Naive B cell (primary cell): ENCODE measurements at places on chromosomes 2 and 18. TPM values are rescaled to one million over a fixed set of nuclear protein-coding genes. Genes with fewer than 3 reads are reported as not detected.

DNA sequence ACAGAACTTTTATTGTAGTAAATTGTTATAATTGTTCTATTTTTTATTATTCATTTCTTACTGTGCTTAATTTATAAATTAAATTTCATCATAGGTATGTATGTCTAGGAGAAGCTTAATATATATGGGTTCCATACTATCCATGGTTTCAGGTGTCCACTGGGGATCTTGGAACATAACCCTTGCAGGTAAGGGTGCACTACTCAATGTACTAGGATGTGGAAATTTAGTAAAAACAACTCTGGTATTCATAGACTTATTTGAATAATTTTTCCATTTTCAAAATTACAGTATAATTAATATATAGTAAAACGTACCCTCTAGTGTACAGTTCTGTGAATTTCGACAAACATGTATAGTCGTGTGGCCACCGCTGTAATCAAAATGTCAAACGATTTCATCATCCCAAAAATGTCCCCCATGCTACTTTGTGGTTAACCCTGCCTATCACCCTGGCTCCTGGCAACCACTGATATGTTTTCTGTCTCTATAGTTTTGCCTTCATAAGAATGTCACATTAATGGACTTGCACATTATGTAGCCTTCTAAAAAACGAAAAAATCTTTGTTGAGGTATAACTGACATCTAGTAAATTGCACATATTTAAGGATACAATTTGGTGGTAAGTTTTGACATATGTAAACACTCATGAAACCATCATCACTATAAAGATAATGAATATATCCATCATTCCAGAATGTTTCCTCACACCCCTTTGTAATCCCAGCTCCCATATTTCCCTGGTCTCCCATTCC, 45.7 kb downstream of the ARL5A start:
- no peak for DNase-seq
- no peaks in the 10 kb centered on the region for H3K27me3 ChIP-seq
- H3K36me3 ChIP-seq, result peaks cover 39% of the 10 kb centered on the region

DNA sequence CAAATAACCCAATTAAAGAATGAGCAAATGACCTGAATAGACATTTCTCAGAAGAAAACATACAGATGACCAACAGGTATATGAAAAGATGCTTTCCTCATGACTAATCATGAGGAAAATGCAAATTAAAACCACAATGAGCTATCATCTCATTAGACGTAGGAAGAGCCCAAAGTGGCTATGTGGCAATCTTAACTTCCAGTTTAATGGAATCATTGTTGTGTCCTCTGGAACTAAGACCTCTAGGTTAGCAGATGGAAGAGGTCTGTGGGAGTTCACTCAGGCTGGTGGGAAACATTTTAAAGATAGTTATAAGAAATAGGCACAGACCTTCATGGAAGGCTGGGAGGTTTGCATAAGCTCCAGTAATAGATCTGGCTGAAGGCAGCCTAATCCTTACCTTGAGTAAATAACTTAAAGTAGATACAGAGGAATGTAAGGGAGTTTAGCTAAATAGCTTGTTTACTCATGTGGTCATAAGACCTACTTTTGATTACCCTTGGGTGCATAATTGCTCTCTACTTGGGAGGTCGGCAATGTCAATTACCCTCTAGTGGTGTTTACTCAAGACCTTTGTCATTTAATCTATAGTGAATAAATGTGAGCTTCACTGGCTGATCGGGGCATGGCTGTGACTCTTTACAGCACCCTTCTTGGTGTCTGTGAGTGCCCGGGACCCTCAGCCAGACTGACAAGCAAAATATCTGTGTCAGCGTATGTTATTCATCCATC, 119.0 kb downstream of the GULP1 start:
- no peak overlapping the region for H3K27ac ChIP-seq
- DNase-seq, result no peak
- no peaks in the 10 kb centered on the region for H3K27me3 ChIP-seq

DNA sequence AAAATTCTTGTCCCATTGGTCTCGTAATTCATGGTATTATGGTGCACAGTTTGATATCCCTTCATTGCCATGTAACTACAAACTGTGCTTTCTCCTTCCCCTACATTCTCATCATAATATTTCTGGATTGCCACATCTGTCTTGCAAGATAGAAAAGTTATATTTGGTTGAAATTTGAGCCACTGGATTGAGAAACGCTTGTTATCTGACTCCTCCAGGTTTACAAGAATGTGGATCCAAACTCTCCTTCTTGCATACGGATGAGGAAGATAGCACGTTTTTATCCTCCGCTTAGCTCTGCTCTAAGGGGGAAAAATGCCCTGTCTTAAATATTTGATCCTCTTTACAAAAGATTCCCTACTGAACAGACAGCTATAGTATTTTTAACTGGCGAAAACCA, 438.2 kb downstream of the TSN start:
- H3K36me3 ChIP-seq, result no peaks in the 10 kb centered on the region
- DNase-seq, result no peak
- no peak overlapping the region for H3K4me3 ChIP-seq
- H3K27ac ChIP-seq, result no peak overlapping the region
- H3K4me1 ChIP-seq, result no peaks in the 10 kb centered on the region

- no peak overlapping the region for H3K27ac ChIP-seq
- no peaks in the 10 kb centered on the region for H3K4me1 ChIP-seq
- no peaks in the 10 kb centered on the region for H3K36me3 ChIP-seq
- no peaks in the 10 kb centered on the region for H3K27me3 ChIP-seq
- H3K4me3 ChIP-seq, result no peak overlapping the region
- DNase-seq, result no peak
Measured at GRCh38 chr18:53402670-53403069, 821.8 kb downstream of the MBD2 start.

GRCh38 chr2:147222506-147222905, 622.3 kb upstream of the ACVR2A start:
- H3K4me3 ChIP-seq, result no peak overlapping the region
- no peaks in the 10 kb centered on the region for H3K27me3 ChIP-seq
- H3K4me1 ChIP-seq, result no peaks in the 10 kb centered on the region
- no peak overlapping the region for H3K27ac ChIP-seq
- no peaks in the 10 kb centered on the region for H3K36me3 ChIP-seq
- DNase-seq, result no peak

DNA sequence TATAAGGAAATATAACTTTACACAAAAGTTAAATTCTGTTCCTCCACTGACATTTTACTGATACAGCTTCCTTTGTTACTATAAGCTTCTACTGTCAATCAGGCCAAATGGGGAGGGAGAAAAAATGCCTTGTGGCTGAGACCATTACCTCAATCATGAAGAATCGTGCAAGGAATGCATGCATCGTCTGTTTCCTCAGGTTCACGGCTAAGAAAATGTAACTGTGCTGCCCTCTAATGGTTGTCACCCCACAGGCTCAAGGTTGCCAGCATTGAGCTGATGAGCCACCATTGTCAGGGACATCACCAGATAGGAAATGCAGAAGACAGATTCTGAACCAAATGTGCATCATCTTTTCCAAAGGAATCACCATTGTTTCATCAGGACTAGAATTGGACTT, 426.9 kb downstream of the CDH2 start:
- H3K27me3 ChIP-seq, result no peaks in the 10 kb centered on the region
- H3K27ac ChIP-seq, result no peak overlapping the region
- no peaks in the 10 kb centered on the region for H3K36me3 ChIP-seq
- no peak for DNase-seq
- no peak overlapping the region for H3K4me3 ChIP-seq

DNA sequence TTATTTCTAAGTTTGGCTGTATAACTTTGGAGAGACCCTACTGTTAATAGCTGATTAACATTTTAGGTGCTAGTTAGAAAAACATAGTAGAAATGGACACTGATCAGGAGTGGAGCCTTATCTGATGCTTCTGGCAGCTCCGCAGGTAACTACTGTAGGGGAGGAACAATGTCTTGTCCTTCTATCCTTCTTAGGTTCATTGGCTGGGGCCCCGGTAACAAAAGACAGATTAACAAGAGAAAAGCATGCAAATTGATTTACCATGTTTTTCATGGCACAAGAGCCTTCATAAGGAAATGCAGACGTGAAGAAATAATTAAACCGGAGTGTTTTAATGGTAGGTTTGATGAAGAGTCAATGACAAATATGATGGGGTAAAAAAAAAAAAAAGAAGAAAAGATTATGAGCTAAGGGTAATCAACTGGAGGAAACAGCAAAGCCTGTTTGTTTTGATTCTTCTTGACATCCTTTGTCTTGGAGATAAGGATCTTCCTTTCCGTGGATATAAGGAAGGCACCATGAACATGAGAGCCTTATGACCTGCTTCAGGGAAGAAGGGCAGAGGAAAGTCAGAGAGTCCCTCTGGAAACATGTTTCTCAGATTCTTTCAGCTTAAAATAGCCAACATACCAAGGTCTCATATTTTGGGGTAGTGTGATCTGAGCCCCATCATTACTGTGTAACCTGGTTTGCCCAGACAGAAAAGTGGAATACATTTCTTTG, 62.4 kb upstream of the GCFC2 start:
- no peak overlapping the region for H3K4me3 ChIP-seq
- no peak for DNase-seq
- H3K27ac ChIP-seq, result no peak overlapping the region
- H3K27me3 ChIP-seq, result peaks cover 43% of the 10 kb centered on the region
- H3K36me3 ChIP-seq, result peaks cover 5% of the 10 kb centered on the region
- no peaks in the 10 kb centered on the region for H3K4me1 ChIP-seq

DNA sequence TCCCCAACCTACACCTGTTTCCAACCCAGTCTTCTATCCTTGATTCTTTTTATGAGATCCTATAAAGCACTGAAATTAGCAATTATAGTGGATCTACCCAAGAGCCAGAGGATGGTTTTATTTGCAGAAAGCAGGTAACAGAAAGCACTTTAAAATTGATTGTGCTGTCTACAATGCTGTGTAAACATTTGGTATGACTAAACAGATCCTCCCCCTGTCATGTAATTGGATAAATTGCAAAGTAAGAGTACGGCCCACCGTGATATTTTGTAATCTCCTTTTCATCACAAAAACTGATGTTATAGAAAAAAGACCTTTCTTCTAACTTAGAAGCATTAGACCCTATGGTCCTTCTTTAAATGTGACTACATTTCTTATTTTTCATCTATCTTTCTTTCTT, 11.3 kb upstream of the PPP3R1 start:
- H3K27me3 ChIP-seq, result no peaks in the 10 kb centered on the region
- no peak for DNase-seq
- H3K4me1 ChIP-seq, result no peaks in the 10 kb centered on the region
- no peak overlapping the region for H3K4me3 ChIP-seq

GRCh38 chr2:233252227-233252626, 754 bp downstream of the ATG16L1 start:
- no peaks in the 10 kb centered on the region for H3K36me3 ChIP-seq
- H3K27me3 ChIP-seq, result no peaks in the 10 kb centered on the region
- H3K27ac ChIP-seq, result peak overlapping the region; percentile 88
- no peak for DNase-seq
- peaks cover 47% of the 10 kb centered on the region for H3K4me1 ChIP-seq

GRCh38 chr2:166411473-166412230, 35.9 kb upstream of the SCN9A start:
- no peaks in the 10 kb centered on the region for H3K4me1 ChIP-seq
- H3K4me3 ChIP-seq, result no peak overlapping the region
- H3K36me3 ChIP-seq, result no peaks in the 10 kb centered on the region
- H3K27ac ChIP-seq, result no peak overlapping the region
- DNase-seq, result no peak

- H3K4me1 ChIP-seq, result no peaks in the 10 kb centered on the region
- no peak overlapping the region for H3K27ac ChIP-seq
- peaks cover 26% of the 10 kb centered on the region for H3K36me3 ChIP-seq
- no peaks in the 10 kb centered on the region for H3K27me3 ChIP-seq
- DNase-seq, result no peak
Measured at GRCh38 chr2:15218423-15219086, 342.6 kb downstream of the NBAS start.

DNA sequence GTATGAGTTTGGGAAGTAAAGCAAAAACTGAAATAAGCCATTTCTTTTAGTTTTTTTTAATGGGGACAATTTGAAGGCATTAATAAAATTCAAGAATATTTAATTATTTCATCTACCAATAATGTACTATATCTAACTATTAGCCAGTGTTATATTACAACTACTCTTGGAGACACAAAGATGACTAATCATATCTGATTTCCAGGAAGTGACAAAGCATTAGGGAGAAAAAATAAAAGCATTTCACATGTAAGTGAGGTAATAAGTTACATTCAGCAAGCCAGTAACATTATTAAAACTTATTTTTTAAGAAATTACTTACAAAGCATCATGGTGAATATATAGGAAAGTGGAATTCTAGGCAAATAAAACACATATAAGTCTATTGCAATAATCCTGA, 781.3 kb upstream of the NRXN1 start:
- H3K27ac ChIP-seq, result no peak overlapping the region
- H3K4me3 ChIP-seq, result no peak overlapping the region
- no peaks in the 10 kb centered on the region for H3K4me1 ChIP-seq
- no peaks in the 10 kb centered on the region for H3K27me3 ChIP-seq
- no peak for DNase-seq

DNA sequence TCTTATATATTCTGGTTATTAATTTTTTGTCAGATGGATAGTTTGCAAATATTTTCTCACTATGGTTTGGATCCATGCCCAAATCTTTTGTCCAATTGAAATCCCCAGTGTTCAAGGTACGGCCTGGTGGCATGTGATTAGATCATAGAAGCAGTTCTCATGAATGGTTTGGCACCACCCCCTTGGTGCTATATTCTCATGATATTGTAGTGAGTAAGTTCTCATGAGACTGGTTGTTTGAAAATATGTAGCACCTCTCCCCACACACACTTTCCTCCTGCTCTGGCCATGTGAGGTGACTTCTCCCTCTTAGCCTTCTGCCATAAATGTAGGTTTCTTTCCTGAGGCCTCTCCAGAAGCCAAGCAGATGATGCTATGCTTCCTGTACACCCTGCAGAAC, 107.7 kb upstream of the KYNU start:
- no peaks in the 10 kb centered on the region for H3K4me1 ChIP-seq
- H3K4me3 ChIP-seq, result no peak overlapping the region
- peaks cover 4% of the 10 kb centered on the region for H3K36me3 ChIP-seq
- peaks cover 4% of the 10 kb centered on the region for H3K27me3 ChIP-seq

GRCh38 chr18:14577971-14578370, 34.6 kb upstream of the POTEC start:
- no peak overlapping the region for H3K4me3 ChIP-seq
- H3K27me3 ChIP-seq, result no peaks in the 10 kb centered on the region
- H3K4me1 ChIP-seq, result no peaks in the 10 kb centered on the region
- no peak for DNase-seq

DNA sequence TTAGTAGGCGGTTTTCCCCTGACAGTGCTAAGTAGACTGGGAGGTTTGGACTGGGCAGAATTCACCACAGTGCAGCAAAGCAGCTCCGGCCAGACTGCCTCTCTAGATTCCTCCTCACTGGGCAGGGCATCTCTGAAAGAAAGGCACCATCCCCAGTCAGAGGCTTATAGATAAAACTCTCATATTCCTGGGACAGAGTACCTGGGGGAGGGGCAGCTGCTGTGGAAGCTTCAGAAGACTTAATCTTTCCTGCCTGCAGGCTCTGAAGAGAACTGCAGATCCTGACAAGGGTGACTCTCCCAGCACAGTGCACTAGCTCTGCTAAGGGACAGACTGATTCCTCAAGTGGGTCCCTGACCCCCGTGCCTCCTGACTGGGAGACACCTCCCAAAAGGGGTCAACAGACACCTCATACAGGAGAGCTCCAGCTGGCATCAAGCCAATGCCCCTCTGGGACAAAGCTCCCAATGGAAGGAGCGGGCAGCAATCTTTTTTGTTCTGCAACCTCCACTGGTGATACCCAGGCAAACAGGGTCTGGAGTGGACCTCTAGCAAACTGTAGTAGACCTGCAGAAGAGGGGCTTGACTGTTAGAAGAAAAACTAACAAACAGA, 266.8 kb upstream of the CRIM1 start:
- no peak overlapping the region for H3K4me3 ChIP-seq
- no peaks in the 10 kb centered on the region for H3K36me3 ChIP-seq
- DNase-seq, result no peak
- no peaks in the 10 kb centered on the region for H3K27me3 ChIP-seq
- no peak overlapping the region for H3K27ac ChIP-seq
- H3K4me1 ChIP-seq, result no peaks in the 10 kb centered on the region

IMMT gene
- 50.4 TPM for polyA plus RNA-seq

TANC1 gene
- 0.10 TPM for polyA plus RNA-seq

MAP4K4 gene
- polyA plus RNA-seq, result 36.0 TPM

KLHL30 gene
- not detected for polyA plus RNA-seq
